RKO (cell line): ENCODE measurements at places on chromosomes 3 and 15.

GRCh38 chr3:168239287-168239686, 143.6 kb upstream of the GOLIM4 start:
- no peak for DNase-seq

DNA sequence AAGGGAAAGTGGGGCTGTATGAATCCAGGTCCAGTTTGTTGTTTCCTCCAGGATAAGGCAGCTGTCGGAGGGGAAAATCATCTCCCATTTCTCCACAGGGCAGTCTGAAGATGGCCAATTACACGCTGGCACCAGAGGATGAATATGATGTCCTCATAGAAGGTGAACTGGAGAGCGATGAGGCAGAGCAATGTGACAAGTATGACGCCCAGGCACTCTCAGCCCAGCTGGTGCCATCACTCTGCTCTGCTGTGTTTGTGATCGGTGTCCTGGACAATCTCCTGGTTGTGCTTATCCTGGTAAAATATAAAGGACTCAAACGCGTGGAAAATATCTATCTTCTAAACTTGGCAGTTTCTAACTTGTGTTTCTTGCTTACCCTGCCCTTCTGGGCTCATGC, 911 bp downstream of the CCRL2 start:
- DNase-seq: peak; percentile 84

DNA sequence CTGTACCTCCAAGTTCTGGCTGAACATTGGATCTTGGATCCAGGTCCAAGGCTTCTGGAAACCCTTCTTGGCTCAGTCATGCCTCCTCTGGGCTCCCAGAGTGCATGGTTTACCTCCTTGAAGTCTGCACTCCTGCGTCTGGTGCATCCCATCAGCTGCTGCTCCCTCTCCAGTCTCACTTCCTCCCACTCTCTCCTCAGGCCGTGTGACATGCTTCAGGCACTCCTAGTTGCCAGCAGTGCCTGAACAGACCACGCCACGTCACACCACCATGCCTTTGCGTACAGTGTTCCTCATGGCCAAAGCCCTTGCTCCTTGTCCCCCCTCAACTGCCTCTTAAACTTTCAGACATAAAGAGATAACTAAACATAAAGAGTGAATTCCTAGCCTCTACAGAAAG, 5.7 kb downstream of the GPR27 start:
- no peak for DNase-seq

DNA sequence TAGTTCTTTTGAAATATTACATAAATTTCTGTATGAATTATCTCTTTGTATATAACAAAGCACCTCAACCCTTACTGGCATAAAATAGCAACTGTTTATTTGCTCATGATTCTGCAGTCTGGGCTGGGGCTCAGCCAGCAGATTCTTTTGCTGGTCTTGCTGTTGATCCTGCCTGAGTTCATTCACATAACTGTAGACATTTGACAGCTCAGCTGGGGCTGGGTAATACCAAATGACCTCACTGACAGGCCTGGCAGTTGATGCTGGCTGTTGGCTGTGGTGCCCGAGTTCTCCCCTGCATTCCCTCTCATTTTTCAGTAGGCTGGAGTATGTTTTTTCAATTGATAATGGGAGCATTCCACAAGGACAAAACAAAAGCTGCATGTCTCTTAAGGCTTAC, 449.9 kb upstream of the GOLIM4 start:
- no peak for DNase-seq

DNA sequence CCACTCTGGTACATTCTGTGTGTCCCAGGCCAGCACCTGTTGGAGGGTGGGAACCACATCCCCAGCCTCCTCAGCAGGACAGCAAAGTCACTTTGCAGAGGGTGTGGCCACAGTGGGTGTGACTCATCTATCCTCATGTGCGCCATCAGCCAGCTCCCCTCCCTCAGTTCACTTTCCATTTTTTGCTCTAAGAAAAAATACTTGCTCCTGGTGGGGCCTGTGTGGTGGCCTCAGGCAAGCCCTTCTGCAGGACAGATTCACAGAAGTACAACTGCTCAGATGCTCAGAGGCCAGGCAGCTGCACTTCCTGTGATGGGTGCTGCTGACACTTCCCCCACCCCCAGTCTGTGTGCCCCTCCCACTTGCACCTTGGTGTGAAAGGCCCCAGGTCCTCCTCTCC, 78.3 kb upstream of the ALDH1L1 start:
- peak; percentile 25 for DNase-seq

- DNase-seq: no peak
These were observed 249.3 kb upstream of the THBS1 start for GRCh38 chr15:39331584-39331983.

- DNase-seq: peak; percentile 53
These were observed 359.7 kb upstream of the ROPN1 start for GRCh38 chr3:124351430-124352148.

GRCh38 chr15:101246824-101247745, 4.8 kb downstream of the CHSY1 start:
- DNase-seq: no peak

GRCh38 chr15:60454824-60455223, 24.1 kb downstream of the ICE2 start:
- no peak for DNase-seq

DNA sequence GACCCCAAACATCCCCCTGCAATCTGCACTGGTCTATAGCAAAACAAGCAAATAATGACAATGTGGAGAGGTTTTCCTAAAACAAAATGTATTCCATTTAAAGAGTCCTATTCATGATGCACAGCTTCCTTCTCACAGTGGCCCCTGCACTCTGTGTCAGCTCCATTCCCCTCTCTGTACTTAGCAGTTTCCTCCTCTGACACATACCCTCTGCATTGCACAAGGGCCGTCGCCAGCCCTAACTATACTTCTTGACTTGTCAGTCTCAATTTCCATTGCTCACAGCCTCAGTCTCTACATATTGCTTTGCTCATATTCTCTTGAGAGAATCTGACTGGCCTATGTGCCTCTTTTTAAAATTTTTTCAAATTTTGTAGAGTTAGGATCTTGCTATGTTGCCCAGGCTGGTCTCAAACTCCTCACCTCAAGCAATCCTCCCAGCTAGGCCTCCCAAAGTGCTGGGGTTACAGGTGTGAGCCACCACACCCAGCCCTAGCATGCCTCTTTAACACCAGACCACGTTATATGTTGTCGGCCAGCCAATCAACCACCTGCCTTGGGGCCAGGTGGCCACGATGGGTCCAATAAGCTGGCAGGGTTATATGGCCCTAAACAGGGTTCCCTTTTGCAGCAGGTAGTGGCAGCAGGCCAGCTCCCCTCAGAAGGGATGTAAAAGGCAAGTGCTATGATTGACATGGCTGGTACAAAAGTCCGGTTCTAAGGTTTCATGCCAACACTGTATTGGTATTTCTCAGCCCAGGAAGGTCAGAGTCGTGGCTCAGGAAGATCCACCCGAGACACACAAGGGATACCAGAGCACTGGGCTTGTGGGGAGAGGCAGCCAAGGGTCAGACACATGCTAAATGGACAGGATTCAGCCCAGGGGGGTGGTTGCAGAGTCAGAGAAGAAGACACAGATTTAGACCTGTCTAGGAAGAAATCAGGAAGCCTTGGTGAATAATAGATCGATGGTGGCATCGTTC, 59.0 kb upstream of the SMAD3 start:
- DNase-seq: no peak

DNA sequence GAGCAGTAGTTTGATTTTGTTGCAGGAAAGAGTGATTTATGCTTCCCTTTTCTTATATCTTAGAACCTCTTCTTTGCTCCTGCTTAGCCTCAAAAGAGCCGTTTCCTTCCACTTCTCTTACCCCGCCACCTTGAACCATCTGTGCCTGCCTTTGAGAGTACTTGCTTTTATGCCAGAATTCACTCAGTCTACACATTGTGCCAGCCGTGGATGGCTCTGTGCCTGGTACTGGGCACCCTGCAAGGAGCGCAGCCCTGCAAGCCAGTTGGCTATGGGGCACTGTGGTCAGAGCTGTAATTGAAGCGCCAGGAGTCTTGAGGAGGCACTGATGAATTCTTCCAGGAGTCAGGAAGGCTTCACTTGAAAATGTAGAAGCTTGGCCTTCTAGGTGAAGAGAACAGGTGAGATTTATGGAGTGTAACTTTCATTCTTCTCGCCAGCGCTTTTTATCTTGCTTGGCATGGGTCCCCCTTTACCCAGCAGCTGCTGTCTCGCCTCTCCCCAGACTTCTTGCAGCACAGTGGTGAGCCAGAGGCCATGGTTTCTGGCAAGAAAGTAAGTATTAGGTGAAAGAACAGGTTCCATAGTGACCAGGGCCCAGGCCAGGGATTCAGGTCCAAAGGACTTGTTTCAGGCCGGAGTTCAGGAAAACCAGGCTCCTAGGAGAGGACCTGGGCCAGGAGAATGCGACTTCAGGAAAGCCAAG, 4.9 kb downstream of the TMED3 start:
- DNase-seq: no peak

DNA sequence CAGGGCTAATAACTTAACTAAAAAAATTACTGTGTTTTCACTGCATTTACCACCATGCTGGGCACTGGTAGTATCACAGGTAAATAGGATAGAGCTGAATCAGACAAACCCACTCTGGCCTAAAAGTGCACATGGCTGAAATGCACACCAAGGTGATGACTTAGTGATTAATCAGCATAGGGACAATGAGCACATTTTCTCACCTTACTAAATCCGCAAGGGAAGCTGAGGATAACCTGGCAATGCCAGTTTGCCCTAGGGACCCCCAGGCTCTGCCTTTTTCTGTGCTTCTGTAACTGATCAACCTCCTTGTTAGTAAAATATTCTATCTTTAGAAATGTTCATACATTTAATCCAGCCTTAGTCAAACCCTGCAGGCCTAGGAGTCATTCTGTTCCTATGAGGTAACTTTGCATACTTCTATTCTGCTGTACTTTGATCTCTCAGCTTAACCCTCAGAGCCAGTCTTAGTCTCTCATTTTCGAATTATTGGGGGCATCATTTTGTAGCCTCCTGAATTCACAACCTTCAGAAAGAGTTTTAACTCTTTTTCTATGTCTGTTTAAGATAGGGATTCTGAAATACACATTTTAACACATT, 562.9 kb upstream of the KCNMB2 start:
- no peak for DNase-seq

- no peak for DNase-seq
These were observed 37.8 kb downstream of the B3GALNT1 start for GRCh38 chr3:161067335-161067734.

DNA sequence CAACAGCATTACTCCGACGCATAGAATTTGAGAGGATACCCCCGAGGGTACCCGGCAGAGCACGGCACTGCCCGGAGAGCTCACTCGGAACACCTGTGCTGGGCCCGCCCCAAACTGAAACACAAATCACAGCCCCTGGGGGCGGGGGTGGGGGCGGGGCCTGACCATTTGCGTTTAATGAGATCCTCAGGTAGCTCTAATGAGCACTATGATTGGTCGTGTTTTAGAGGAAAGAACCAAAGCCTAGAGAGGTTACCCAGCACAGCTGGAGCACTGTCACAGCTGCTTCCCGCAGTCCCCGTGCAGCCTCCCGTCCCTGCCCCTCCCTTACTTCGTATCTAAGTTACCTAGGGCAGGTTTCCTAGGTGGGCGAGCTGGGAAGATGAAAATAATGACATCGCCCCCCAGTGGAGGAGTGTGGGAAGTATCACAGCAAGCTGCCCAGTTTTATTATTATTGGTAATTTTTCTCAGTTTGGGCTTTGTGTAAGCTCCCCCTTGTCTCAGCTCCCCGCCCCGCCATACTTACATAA, 187.1 kb downstream of the PDE8A start:
- DNase-seq: no peak

DNA sequence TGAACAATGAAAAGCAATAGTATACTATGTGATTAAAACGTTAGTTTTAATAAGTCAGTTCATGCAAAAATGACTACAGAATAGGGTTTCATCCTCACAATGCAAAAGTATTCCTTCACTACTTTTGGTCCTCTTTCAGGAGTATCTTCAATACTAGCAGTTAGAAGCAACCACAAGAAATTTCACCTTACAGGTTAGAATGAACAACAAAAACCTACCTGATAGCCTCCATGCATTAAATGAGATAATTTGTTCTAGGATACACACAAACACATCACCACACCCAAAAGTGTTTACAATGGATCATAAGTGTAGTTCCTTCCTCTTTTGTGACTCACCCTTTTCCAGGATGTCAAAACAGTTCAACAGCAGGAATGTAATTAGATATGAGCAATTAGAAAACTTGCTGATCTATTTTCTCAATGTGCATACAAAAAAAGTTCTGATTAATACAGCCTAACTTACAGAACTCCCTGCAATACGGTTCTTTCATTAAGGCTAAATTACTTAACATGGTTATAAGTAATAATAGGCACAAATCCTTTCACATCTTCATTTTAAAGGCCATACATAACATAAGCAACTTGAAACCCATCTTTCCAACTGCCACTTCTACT, 21.6 kb downstream of the UACA start:
- DNase-seq: peak; percentile 15

- DNase-seq: no peak
These were observed 99.1 kb downstream of the FOXP1 start for GRCh38 chr3:71484452-71484851.
